ENCODE measurements at places on chromosomes 11 and 22.

DNA sequence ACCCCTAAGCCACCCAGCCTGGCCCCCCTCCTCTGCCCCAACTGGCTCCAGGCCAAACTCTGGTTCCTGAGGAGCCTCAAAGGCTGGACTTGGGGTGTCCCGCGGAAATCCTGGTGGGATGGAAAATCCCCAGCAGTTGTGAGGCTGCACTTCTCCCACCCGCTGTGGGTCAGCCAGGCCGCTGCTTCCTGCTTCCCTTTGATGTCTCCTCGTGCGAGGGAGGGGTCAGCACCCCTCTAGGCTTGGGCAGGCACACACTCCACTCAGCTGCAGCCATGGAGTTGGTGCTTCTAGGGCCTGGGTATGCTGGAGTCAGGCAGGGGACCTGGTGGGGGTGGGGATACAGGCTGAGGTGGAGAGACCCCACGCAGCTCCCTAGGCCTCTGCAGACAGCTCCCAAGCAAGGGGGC is 12.0 kb downstream of the KCNQ1OT1 start:
- no peak for DNase-seq

- DNase-seq: no peak
These were observed 15.2 kb upstream of the SERPIND1 start for GRCh38 chr22:20758688-20759087.

DNA sequence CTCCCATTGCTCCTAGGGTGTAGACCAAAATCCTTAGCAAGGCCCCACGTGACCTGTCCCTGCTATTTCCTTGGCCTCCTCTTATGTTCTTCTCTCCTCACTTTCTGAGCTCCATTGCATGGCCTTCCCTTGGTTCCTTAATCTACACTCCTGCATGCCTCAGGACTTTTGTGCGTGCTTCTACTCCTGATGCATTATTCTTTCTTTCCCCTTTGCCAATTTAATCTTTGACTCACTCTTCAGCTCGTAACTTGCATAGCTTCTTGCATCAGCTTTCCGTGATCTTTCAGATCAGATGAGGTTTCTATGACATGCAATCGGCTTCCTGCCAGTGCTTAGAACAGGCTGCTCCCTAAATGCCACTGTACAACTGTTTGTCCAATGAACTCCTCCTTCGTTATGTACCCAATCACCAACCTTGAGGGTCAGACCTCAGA is 261.6 kb upstream of the CADM1 start:
- no peak for DNase-seq

DNA sequence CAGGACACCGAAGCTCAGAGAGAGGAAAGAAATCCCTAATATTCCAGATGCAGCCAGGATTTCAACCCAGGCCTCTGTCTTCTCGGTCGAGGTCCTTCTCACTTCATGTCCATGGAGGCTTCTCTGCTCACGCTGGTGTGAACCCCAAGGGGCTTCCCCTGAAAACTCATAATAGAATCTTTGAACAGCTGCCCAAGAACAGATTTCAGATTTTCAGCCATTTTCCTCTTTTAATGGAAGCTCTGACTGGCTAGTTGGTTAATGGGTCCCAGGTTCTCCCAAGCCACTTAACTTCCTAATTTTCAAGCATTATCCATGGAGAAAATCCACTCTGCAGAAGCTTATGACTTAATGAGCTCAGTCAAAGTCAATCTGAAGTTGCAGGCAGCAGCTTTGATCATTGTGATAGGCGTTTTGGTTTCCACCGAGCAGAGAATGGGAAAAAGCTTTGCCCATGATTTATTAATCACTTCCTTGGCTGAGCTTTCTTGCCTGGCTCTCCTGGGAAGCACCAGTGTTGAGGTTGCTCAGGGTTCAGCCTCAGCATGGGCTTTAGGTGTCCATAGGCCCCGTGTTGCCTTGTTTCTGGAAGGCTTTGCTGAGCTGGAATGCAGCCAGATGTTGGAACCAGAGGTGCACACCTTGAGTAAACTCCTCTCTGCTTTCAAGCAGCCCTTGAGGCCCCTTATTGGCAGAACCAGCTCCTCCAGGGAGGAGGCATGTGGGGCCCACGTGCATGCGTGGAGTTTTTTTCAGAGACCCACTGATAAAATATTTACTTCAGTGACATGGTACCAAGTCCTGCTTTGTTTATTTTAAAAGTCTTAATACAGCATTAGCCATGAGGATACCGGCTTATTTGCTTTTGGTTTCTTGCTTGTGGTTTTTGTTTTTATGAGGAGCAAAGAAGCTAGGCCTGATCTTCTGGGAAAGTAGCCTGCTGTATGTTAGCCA is 25.5 kb downstream of the LDLRAD3 start:
- no peak for DNase-seq

DNA sequence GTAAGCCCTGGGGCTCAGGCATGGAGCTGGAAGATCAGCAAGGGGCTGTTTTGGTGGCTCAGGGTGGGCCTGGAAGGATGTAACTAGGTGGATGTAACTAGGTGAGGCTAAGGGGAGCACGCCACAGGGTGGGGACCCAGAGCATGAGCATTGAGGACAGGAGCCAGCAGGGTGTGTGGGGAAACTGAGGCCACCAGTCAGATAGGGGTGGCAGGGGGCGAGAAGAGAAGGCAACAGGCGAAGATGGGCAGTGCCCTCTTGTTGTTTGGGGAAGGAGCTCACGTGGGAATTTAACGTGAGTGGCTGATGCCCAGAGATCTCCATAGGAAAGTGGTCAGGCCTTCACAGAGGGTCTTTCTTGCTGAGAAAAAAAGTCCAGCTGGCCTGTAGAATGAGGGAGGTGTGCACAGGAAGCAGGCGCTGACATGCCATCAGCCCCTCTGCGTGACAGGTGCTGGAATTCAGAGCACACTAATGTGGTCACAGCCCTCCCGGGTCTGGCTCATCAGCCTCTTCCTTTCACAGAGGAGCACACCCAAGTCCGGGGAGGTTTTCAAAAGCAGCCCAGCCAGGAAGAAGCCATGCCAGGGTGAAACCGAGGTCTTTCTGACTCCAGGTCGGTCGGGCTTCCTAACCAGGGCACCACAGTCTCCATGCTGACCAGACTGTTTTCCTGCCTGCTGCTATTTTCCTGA is 54.6 kb upstream of the PAX6 start:
- no peak for DNase-seq

DNA sequence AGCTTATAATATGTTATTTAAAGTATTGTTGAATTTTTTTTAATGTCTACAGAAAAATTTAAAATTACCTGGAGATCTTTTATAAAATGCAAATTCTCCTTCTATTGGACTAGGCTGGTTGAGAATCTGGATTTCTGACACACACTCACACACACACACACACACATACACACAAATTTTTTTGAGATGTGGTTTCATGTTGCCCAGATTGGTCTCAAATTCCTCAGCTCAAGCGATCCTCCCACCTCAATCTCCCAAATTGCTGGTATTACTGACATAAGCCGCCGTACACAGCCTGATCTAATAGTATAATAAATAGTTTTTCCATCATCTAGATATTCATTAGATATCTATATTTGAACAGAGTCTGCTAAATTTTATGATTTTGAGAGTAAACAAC is 4.5 kb upstream of the RFPL1 start:
- no peak for DNase-seq
